ENCODE measurements at places on chromosomes 7 and 10.
A peak's percentile ranks its signal among the peaks of the same experiment; 100 is the strongest.

DNA sequence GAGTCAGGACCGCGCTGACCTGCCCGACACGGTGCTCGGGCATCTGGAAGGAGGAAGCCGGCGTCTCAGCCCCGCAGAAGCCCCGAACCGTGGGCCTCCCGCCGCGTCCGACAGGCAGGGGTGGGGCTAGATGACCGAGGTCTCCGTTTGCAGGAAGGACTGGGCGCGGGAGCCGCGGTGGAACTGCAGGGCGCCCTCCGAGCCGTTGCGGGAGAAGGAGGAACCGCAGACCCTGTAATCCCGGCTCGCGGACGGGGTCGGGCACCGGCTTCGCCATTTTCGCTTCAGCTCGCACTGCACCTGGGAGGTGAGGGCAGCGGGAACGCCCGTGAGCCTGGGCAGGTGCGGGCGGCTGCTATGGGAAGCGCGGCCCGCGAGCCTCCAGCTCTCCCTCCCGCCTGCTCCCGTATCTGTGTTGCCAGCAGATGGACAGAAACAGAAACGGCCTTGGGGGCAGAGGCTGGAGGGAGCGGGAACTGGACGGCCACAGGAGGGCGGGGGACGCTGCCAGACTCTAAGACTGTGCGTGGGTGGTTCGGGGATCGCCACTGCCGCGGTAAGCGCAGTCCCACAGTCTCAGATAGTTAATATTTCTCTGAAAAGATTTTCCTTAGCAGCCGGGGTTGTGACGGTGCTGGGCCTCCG lies 114.1 kb downstream of the VIPR2 start:
- peak; percentile 13 for DNase-seq

GRCh38 chr10:28984431-28984830 lies 304.4 kb upstream of the LYZL1 start:
- DNase-seq, result no peak

DNA sequence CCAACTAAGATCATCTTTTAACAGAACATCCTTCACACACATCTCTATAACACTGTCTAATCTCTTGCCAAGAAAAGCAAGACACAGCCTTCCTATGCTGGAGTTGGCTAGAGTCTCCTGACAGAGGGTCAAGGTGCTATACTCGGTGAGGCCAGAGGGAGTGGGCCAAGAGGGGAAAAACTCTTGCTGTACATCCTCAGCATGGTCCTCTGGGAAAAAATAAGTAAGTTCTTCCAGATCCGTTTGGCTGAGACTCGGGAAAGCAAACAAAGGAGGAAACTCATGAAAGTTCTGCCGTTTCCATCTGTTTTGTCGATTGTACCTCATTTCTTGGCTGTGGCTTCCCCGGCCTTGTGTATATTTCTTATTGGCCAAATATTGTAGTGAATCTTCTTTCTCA lies 33.9 kb downstream of the VWDE start:
- DNase-seq, result no peak

- DNase-seq, result no peak
These were observed 694 bp upstream of the FAS start for GRCh38 chr10:88989824-88990383.

DNA sequence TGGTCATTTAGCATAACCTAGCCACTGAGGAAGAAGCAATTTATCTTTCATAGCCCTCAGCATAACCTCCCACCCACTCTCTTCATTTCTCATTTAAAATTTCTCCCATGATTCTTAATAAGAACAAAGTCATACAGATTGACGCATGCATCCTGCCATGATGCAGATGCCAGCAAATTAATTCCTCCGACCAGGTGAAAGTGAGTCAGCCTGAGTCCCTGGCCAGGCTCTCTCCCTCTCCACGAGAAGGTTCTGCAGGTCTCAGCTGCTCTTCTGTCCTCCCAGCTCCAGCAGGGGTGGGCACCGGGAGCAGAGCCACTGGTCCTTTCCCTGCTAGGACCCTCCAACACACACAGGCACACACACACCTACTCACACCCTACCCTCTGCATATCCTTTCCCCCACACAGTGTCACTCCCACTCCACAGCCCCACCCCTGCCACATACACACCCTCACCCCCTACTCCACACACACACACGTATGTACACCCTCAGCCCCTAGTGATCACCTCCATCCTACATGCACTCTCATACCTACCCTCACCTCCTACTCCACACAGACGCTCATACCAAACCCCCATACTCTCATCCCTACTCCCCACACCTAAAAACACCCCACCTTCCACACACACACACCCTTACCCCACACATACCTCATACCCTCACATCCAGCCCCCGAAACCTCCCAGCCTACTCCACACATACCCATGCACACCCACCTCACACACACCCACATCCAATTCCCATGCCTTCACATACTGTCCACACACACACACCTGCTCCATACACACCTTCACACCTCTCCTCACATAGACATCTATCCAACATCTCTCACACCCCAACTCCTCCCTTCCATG lies 78.0 kb downstream of the FAM13C start:
- DNase-seq, result no peak

- DNase-seq, result no peak
These were observed 88.8 kb downstream of the TFEC start for GRCh38 chr7:115941703-115942268.

GRCh38 chr10:97511711-97512440 lies 13.2 kb downstream of the UBTD1 start:
- DNase-seq, result no peak

- DNase-seq, result no peak
These were observed 821 bp upstream of the JAZF1 start for GRCh38 chr7:28181416-28181815.

DNA sequence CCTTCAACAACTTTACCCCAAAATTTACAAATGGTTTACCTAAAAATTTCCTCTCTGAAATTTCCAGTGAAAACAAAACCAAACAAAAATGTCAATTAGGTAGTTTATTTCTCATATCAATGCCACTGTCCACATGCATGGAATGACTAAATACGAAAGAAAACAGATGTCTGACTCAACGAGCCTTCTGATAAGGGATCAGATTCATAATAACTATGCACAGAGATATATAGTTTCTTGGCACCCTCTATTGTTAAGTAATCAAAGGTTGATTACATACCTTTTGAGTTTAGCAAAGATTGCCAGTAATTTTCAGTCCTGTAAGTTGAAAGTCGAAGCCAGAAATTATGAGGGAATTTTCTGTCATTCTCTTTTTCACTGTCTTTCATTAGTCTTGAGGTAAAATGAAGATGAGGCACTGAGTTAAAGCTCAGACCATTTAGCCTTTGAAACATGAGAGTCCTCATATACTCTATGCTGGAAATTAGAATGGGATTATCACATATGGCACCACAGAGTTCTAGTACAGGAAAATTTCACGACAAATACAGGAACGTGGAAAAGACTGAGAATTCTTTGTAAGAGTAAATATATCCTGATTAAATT lies 519.1 kb upstream of the ANKRD30A start:
- DNase-seq, result no peak

- no peak for DNase-seq
These were observed 38.5 kb upstream of the STEAP4 start for GRCh38 chr7:88344956-88345832.

DNA sequence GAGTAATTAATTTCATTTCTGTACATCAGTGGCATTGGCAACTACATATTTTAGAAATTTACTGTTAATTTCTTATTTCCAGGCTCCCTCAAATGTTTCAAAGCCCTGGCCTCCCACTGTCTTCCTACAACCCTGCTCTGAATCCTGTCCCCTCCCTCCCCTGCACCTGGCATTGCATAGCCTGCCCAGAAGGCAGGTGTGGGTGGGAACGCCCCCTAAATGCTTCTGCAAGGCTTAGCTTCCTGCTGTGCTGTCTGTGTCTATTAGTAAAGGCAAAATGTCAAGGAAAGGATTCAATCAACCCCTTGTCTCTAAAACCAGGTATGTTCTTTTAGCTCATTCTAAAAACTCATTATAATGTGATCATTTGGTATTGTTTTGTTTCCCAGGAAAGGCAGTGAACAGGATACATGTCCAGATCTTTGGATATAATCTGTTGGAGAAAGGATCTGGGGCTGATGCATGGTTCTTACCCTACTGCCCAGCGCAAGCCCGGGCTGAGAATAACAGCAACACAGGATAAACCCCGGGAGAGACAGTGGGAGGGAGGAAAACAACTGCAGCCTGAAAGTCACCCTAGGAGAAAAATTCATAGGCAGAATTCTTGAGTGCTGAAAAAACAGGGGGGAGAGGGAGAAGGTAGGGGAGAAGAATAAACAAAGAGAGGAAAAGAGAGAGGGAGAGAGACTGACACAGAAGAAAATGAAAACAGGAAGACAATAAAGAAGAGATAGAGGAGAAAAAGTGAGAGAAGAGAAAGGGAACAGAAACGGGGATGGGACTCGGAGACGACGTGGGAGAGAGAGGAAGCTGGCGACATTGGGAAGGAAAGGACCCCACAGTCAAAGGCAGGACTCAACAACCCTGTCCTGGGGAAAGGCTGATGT lies 589 bp downstream of the ZNF488 start:
- no peak for DNase-seq

- no peak for DNase-seq
These were observed 116.0 kb upstream of the PDLIM1 start for GRCh38 chr10:95406651-95407280.

DNA sequence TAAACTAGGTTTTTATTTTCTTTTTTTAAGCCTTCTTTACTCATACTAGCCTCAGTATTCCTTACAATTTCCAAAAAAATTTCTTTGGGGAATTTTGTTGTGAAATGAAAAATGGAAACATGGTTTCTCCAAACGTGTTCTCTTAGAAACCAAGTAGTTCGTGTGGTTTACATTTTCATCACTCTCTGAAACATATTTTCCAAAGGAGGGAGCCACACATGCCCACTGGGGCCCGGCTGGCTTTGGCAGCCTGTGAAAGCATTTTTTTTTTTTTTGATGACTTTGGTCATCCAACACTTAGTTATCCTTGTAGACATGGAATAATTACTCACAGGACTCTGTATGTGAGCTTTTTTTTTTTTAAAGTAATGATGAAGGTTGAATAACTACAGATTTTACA lies 169.6 kb downstream of the C7orf25 start:
- DNase-seq, result no peak

DNA sequence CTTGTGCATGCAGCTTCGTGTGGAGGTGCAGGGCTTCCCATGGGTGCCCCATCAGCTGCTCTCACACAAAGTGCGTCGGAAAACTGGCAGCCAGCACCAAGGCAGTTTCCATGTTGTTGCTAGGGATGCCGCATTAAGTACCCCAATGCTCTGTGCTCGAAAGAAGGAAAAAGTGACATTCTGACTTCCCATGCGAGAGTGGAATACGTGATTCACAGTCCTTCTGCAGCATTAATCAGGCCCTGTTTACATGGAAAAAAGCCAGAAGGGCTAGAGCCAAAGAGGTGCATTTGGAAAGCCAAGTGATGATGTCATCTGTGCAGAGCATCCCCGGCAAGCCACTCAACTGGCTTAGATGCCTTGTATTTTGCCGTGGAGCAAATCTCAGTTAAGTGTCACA lies 258.3 kb downstream of the GATA3 start:
- no peak for DNase-seq

- DNase-seq, result no peak
These were observed 341.5 kb downstream of the ELMO1 start for GRCh38 chr7:37107047-37107750.

GRCh38 chr10:114487815-114488536 lies 83.7 kb upstream of the AFAP1L2 start:
- DNase-seq, result no peak

GRCh38 chr10:15236340-15236739 lies 67.8 kb upstream of the NMT2 start:
- DNase-seq, result no peak

DNA sequence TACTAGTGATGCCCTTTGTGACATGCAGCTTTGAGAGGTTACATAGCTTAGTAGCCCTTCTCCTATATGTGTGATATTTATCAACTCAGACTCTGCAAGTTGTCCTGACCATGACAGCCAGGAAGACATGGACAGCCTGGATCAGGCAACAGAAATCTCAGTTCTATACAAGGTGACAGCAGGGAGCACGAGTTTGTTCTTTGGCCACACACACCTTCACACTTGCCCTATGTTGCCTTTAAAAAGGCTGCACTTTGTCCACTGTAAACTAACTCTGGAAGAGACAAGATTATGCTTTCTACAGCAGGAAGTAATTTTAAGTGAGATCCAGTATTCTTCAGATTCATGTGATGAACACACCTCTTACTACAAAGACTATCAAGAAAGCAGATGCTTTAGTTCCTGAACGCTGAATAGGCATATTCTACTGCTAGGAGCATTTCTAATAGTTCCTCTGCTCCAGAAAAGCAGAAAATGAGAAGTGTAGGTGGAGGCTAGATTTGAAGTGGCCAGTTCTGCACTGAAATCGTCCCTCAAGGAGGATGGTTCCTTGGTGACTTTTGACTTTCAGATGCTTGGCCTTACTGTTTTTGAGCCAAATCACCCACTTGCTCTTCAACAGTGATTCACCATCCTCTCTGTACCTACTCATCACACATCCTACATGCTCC lies 239.2 kb downstream of the COBL start:
- DNase-seq, result no peak
